Left lung (tissue), 14 donors: ENCODE measurements at places on chromosomes 1 and 21. TPM values are rescaled to one million over a fixed set of nuclear protein-coding genes. Genes with fewer than 3 reads are reported as not detected.

HES4 gene
- total RNA-seq: 25.6 TPM

SLC2A5 gene
- total RNA-seq: 1.4 TPM

NBPF20 gene
- 4.3 TPM for total RNA-seq

MRPL39 gene
- total RNA-seq: 23.7 TPM

PDZK1IP1 gene
- 54.0 TPM for total RNA-seq
